ENCODE measurements at places on chromosomes 12 and 14.

- DNase-seq = no peak
Observed at GRCh38 chr14:25520821-25521220, 470.9 kb upstream of the STXBP6 start.

- DNase-seq = no peak
Observed at GRCh38 chr14:54856152-54856551, 46.5 kb downstream of the GCH1 start.

- no peak for DNase-seq
Observed at GRCh38 chr14:100104523-100105300, 39.5 kb downstream of the EVL start.

- DNase-seq = no peak
Observed at GRCh38 chr12:29742646-29743045, 41.1 kb downstream of the TMTC1 start.

DNA sequence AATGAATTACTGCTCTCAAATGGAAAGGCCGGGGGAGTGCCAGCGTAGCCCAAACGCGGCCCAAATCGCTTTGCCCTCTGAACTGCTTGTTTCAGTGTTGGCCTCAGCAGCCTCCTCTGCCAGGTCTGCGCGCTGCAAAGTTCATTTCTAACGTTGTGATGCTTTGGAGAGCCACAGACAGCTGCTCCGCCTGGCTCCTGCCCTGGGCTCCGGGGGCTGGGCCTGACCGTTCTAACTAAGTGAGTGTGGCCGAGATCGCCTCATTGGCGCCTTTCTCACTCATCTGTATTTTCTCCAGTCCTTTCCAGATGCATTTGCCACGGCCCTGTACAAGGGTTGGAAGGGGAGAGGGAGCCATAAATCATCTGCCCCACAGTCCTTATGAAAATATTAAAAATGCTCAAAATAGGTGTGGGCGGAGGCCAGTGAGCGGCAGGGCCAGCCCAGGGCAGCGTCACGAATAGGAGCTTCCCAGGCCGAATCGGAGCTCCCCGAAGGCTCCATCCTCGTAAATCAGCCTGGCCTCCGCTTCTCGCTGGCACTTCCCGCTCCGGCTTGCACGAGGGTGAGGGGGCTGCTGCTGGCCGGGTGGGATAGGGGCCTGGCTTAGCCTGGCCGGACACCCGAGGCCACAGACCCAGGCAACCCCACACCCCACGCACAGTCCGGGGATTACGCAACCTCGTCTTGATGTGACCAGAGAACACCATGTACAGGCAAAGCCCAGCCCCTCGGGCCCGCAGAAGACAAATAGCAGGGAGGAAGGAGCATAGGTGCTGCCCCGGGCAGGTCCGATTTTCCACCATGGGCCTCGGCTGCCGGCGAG is 196.6 kb upstream of the DIO3 start:
- DNase-seq = no peak

- DNase-seq = no peak
Observed at GRCh38 chr12:20493934-20494333, 125.6 kb downstream of the PDE3A start.

DNA sequence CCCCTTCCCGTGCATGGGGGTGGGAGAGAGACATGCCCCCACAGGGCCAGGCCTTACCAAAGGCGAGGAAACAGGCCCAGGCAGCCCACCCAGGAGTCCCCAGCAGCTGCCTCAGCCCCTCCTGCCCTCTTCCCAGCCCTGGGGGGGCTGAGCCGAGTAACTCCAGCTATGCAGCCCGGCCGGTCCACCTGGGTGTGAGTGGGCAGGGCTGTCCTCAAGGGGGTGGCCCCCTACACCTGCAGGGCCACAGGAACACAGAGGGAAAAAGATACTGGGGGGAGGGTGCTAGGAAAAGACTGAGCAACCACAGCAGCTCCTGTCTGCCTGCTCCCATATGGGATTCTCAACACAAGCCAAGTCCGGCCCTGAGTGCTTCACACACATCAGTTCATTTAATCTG is 7.6 kb downstream of the FIGNL2 start:
- DNase-seq = no peak

GRCh38 chr12:112178796-112179195 is 53.4 kb downstream of the TRAFD1 start:
- no peak for DNase-seq

DNA sequence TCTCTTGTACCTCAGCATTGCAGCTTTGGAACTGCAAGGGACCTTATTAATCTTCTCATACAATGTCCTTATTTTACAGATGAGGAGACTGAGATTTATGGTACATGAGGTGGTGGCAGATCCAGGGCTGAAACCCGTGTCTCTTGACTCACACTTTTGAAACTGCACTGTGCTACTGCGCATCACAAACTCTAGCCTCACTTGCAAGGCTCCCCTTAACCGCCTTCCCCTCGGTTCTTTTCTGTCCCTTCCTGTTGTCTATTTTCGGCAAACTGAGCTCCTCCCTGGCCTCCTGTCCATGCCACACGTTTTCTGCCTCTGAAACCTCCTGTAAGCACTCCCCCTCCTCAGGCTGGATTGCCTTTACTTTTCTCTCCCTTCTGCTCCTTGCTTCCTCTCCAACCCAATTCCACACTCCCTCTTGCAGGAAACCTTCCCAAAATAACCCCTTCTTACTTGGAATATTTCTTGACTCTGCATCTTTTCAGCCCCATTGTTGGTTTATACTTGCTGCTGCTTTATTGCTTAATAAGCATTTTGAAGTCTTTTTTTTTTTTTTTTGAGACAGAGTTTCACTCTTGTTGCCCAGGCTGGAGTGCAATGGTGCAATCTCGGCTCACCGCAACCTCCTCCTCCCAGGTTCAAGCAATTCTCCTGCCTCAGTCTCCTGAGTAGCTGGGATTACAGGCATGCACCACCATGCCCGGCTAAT is 72.4 kb upstream of the CISTR start:
- DNase-seq = no peak

GRCh38 chr14:101033446-101034165 is 130.1 kb upstream of the RTL1 start:
- no peak for DNase-seq

DNA sequence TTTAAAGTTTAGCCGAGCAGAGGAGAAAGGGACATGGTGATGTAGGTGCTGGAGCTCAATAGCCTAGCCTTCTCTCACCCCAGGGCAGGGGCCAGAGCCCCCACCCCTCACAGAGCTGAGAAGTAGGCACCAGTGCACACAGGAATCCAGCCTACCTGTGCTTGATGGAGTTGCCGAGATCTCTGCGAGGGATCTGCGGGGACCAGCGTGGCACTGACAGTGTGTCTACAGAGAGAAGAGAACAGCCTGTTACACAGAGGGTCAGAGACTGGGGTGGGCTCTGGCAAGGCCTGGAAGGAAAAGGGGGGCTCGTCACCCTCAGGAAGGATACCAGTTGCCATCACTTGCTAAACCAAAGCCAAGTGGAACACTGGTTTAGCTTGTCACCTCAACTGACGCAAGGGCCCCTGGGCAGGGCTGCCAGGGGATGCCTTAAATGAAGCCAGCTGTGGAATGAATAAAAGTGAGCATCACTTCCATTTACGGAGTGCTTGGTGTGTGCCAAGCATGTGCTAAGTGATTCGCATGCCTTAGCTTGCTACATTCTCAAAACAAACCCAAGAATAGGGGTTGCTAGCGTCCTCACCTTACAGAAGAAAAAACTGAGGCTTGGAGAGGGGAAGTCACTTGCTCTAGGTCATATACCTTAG is 220.8 kb upstream of the NOS1 start:
- DNase-seq = no peak

DNA sequence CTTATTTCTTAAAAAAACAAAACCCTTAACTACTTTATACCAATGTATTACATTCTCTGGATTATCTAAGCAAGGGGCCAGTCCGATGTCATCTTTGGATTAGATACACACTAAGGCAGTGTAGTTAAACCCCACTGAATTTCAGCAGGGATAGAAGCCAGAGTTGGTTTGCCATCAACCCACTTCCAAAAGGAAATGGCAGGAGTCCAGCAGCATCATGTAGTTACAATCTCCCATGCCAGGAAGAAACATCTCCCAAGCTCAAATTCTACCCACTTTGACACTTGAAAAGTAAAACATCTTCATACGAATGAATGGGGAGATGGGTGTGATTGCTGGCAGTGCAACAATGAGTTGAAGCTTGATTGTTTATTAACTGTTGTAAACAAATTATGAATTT is 203.5 kb upstream of the PLXNC1 start:
- DNase-seq = no peak

- no peak for DNase-seq
Observed at GRCh38 chr12:780750-781379, 28.5 kb downstream of the WNK1 start.

GRCh38 chr12:77429426-77429825 is 364.1 kb upstream of the E2F7 start:
- DNase-seq = no peak

DNA sequence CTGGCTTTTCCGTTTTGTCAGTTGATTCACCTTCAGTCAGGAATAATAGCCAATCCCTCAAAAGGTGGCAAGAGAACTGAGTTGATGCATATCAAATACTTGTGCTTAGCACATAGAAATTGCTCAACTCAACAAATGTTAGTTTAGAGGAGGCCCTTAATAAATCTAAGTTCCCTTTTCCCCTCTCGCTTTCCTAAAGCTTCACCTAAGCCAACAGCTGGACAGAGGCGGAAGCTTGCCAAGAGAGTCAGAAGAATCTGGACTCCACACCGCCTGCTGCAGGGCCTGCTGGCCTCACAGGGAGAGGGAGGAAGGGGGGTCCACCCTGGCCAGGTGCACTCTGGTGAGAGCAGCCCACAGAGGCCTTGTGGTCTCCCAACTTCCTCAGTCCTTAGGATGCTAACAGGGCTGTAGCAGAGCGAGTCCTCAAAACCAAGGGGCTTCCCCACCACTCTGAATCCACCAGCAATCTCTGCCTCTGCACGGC is 213.1 kb downstream of the CHST11 start:
- no peak for DNase-seq

GRCh38 chr12:27645671-27646070 is 50.6 kb upstream of the REP15 start:
- DNase-seq = no peak

- no peak for DNase-seq
Observed at GRCh38 chr12:6603095-6603567, 4.0 kb downstream of the CHD4 start.

- DNase-seq = peak; percentile 27
Observed at GRCh38 chr12:127108360-127109215, 1158.4 kb upstream of the TMEM132C start.

- DNase-seq = no peak
Observed at GRCh38 chr12:108310489-108310888, 28.6 kb downstream of the CMKLR1 start.

DNA sequence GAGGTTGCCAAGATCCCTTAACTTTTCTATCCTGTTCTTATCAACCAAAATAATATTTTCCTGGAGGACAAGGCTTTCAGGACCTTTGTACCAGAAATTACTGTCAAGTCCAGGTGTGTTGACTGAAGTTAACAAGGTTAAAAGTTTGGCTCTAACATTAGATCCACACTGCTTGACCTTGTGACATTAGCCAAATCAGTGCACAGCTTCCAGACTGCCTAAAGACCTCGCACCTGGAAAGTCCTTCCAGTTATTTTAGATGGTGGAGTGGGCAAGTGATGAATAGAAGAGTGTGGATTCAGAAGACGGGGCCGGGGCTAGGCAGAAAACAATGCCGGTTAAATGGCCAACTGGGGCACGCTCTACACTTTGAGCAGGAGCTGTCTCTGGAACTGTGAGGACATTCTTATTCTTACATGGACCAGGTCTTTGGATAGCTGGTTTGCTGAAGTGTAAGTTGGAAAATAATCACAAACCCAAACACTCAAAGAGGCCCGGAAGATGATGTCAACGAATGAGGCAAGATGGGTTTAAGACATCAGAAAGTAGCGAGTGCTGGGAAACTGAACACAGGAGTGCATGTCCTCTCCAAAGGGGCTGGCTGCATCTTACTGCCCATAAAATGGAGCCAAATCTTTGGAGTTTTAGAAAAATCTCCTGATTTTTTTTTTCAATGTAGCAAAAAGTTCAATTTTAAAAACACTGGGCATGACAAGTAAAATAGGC is 56.3 kb downstream of the NIN start:
- DNase-seq = no peak

GRCh38 chr12:131929581-131930456 is 743 bp downstream of the PUS1 start:
- no peak for DNase-seq

GRCh38 chr12:127411166-127411915 is 855.6 kb upstream of the TMEM132C start:
- no peak for DNase-seq

DNA sequence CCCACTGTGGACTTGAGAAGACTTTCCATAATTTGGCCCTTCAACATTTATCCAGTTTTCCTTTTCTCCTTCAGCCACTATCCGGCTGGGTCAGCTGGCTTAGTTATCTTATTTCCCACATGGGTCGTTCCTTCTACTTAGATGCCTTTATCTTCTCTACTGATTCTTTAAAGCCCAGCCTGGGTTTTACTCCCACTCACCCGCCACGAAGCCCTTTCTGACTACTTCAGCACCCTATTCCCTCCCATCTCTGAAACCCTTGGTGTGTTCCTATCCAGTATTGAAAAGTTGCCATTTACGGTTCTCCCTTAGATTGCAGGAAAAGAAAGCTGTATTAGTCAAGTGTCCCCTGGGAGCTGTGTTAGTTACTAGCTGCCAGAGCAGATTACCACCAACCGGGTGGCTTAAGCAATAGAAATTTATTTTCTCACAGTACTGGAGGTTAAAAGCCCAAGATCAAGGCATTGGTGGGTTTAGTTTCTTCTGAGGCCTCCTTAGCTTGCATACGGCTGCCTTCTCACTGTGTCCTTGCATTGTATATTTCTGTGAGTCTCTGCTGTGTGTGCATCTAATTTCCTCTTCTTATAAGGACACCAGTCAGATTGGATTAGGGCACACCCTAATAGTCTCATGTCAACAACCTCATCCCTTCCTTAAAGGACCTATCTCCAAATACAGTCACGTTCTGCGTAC is 105.5 kb downstream of the GPATCH2L start:
- peak; percentile 5 for DNase-seq

- DNase-seq = peak; percentile 44
Observed at GRCh38 chr14:54329082-54329695, 67.6 kb upstream of the CDKN3 start.

DNA sequence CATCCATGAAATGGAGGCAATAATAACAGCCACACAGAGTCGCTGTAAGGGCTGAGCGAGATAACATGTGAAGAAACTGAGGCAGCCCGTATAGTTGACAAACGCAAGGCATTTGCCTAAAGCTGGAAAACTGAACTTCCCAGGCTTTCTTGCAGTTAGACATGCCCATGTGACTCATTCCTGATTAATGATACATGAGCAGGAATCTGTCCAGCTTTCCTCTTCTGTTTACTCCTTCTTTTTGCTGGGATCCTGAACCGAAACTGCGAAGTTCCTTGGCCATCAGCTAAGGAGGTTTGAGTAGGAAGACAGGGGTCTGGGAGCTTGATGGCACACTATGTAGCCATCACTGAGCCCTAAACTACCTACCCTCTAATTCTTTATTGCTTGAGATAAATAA is 52.2 kb downstream of the ST8SIA1 start:
- peak; percentile 61 for DNase-seq

- no peak for DNase-seq
Observed at GRCh38 chr14:42488965-42489364, 882.3 kb downstream of the LRFN5 start.

Data from AG09319 (cell line).